ENCODE measurements at places on chromosomes 4 and X.

DNA sequence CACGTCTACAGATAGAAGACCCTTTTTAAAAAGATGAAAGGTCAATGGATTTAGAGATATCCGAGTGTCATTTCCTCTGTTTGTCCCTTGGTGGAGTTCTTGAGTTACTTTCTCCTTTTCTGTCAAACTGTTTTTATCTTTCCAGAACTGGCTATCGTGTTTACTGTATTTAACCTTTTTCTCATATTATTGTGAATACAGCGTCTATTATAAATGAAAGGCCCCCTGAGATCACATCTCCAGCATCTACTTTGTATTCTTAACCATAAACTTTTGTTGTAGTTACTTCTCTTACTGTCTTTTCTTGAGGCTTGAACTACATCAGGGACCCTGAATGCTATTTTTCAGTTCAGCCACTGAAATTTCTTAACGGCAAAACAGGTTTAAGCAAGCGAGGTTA is 4.0 kb upstream of the PCDH7 start:
- DNase-seq = no peak

DNA sequence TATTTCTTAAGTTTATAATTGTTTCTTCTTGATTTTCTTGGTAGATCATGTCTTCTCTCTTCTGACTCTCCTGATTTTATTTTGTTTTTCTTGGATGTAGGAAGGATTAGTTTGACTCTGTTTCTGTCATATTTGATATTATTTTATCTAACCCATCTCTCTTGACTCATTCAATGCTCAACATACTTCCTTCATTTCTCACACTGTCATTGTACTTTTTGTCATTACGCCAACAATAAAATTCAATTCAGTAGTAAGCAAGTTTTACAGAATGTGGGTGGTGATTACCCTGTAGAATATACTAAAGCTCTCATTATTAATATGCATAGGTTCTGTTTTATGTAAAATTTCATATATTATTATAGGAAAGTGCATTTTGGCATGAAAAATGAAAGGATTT is 1303.0 kb upstream of the AGA start:
- no peak for DNase-seq

DNA sequence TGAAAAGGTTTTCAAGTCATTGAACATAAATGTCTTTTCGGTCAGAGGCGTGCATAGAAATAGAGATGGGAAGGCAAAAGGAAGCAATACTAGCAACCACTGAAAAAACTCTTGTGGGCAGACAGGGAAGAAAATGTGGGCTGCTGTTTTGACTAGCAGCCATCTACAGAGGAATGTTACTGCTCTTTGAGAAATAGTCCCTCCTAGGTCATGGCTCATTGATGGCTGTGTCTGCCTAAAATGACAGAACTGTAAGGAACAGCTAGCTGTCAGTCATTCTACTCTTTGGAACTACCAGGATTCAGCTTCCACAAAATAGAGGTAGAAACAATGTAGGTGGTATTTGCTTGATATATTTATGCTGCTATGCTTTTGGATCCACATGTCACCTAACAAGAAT is 26.9 kb upstream of the TMPRSS11B start:
- DNase-seq = no peak

- no peak for DNase-seq
These were observed 48.6 kb upstream of the RASSF6 start for GRCh38 chr4:73668782-73669201.

DNA sequence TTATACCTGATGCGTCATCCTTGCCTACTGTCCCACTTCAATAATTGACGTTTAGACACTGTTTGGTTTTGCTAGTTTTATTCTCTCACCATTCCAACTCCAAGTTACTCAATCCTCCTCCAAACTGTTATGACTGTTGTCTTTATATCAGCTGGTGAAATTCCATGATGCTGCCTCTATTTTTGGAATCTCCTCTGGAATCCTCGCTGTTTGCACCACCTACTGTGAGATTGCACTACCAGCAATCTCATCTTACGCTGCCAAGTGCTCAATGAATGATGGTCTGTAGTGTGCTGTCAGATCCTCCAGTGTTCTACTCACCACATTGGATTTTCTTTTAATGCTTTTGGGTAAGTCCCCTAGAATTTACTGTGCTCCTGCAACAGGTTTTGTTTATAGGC is 13.2 kb upstream of the PCDH18 start:
- no peak for DNase-seq

- DNase-seq = no peak
These were observed 46.7 kb downstream of the CFAP299 start for GRCh38 chr4:80382090-80382832.

- no peak for DNase-seq
These were observed 738 bp upstream of the TSPAN5 start for GRCh38 chr4:98659106-98659592.

GRCh38 chrX:118702741-118703140 is 24.7 kb upstream of the IL13RA1 start:
- no peak for DNase-seq

- DNase-seq = no peak
These were observed 76.6 kb upstream of the CBLL2 start for GRCh38 chrX:22196149-22196548.

DNA sequence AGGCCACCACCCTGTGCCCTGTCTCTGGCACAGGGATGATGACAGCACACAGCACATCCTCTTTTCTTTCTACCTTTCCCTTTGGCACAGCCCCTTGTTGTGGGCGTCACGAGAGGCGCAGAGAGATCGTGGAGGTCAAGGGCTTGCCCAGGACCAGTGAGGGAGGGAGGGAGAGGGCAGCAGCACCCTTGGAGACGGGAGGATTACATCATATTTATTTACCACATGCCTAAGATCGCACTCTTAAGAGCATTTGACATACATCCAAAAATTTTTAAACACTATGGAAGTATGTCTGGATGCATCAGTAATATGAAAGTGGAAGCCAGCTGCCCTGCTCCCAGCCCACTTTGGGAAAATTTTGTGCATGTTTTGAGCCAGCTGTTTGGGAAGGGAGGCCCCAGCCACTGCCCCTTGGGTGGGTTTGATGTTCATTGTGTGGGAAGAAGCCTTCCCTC is 12.7 kb downstream of the WFS1 start:
- no peak for DNase-seq

- DNase-seq = no peak
These were observed at the start of gene IL3RA for GRCh38 chrX:1336331-1336943. TSS of gene IL3RA (plus strand) at chrX:1336785. CDS start at chrX:1341766, 4,981 bp downstream.

DNA sequence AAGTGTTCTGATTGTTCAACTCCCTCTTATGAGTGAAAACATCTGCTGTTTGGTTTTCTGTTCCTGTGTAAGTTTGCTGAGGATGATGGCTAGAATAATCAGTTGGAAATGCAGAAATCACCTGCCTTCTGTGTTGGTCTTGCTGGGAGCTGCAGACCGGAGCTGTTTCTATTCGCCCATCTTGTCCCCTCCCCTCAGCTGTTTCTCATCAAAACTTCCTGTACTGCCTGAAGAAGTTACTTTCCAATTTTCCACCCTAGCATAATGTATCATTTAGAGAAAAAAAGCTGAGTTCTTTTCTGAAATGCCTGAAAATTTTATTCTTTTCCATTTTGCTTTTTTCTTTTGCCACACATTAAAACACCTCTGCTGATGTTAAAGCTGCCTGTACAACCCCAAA is 167.6 kb downstream of the TEX13A start:
- no peak for DNase-seq

- DNase-seq = no peak
These were observed 49.5 kb downstream of the CPZ start for GRCh38 chr4:8641931-8642650.

- no peak for DNase-seq
These were observed 42.9 kb downstream of the EVC start for GRCh38 chr4:5753766-5754528.

DNA sequence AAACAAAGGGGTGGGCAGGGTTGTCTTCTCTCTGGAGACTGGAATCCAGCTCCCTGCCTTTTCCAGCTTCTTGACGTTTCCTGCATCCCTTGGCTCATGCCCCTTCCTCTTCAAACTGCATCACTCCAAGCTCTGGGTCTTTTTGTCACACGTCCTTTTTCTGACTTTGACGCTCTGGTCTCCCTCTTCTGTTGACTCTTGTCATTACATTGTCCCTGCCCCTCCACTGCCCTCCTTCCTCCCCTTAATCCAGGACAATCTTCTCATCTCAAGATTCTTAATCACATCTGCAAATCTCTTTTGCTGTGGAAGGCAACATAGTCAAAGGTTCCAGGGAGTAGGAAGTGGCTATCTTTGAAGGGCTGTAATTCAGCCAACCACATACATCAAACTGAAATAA is 178.3 kb downstream of the TMA16 start:
- no peak for DNase-seq

DNA sequence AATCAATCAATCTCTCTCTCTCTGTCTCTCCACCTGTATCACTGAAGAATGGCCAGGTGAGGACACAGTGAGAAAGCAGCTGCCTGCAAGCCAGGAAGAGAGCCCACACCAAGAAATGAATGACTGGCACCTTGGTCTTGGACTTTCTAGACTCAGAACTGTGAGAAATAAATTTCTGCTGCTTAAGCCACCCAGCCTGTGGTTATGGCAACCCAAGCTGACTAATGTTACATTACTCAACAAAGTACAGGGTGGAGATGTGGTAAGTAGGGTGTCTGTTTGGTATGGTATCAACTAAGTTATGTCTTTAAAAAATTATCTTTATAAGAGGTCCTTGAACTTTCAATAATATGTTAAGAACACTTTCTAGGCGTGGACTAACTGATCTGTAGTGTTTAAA is 159.3 kb downstream of the EPHA5 start:
- DNase-seq = no peak

DNA sequence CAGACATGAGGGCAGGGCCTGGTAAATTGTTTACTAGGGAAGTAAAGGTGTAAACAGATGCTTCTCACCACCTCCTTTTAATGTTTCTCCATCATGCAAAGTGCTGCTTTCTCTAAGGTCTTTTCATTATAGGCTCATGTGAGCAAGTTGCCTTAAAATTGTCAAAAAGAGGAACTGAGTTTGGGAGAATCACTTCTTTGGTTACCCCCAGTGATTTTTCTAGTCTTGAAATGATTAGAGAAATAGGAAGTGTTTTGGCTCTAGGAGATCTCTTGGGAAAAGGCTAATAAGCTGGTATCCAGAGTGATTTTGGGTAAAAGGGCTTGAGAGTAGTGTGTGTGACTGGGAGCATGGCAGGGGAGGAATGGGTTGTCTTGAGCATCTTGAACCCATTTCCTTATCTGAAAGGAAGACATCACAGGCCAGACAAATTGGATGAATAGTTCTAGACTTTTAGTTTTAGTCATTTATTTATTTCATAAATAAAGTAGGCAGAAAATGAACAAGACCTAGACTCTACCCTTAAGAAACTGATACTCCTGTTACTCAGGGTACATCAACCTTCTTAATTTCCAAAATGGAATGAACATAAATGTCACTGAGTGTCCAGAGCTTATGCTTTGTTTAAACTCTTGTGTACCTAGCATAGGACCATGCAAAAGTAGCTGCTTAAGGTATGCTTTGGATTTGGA is 14.2 kb downstream of the GRPR start:
- DNase-seq = no peak

- no peak for DNase-seq
These were observed 120.4 kb upstream of the DUSP21 start for GRCh38 chrX:44723426-44723825.

- no peak for DNase-seq
These were observed 78.1 kb upstream of the CBLL2 start for GRCh38 chrX:22194660-22194945.

- DNase-seq = no peak
These were observed 325.6 kb downstream of the ARHGAP10 start for GRCh38 chr4:148057516-148057915.

DNA sequence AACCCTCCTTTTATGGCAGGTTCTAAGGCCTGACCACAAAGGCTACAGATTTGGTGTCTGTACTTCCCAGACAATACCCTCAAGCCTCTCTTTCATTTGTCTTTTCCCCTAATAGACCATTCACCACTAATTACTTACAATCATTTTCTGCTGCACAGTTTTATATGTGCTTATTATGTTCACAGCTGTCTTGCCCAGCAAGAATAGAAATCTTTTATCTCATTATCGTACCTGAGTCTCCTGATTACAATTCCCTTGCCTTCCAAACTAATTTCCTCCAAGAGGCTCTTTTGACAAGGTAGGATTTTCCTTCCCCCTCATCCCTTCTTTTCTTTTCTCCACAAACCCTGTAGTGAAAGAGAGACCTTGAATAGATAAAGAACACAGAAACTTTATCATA is 352.5 kb upstream of the FMR1 start:
- DNase-seq = no peak

DNA sequence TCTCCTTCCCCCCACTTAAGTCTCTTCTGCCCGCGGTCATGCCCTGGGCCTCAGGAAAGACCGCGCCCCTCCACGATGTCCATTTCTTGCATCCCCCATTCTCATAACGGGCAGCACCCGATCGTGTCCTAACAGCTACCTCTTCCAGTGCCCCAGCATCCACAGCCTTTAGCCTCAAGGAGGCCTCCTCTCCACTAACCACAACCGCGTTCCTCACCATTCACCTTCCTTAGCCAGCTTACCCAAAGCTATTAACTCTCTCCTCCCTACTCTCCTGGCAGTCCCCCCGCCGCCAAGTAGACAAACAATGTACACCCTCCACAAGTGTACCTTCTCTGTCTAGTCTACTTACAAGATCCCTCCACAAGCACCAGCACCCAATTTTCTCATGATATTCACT is 58.6 kb upstream of the PAGE5 start:
- no peak for DNase-seq

GRCh38 chr4:98937986-98938720 is 9.2 kb upstream of the EIF4E start:
- no peak for DNase-seq

- no peak for DNase-seq
These were observed 423.1 kb upstream of the INTU start for GRCh38 chr4:127209580-127210095.

GRCh38 chr4:69497886-69498395 is 2.2 kb upstream of the UGT2B4 start:
- DNase-seq = no peak

DNA sequence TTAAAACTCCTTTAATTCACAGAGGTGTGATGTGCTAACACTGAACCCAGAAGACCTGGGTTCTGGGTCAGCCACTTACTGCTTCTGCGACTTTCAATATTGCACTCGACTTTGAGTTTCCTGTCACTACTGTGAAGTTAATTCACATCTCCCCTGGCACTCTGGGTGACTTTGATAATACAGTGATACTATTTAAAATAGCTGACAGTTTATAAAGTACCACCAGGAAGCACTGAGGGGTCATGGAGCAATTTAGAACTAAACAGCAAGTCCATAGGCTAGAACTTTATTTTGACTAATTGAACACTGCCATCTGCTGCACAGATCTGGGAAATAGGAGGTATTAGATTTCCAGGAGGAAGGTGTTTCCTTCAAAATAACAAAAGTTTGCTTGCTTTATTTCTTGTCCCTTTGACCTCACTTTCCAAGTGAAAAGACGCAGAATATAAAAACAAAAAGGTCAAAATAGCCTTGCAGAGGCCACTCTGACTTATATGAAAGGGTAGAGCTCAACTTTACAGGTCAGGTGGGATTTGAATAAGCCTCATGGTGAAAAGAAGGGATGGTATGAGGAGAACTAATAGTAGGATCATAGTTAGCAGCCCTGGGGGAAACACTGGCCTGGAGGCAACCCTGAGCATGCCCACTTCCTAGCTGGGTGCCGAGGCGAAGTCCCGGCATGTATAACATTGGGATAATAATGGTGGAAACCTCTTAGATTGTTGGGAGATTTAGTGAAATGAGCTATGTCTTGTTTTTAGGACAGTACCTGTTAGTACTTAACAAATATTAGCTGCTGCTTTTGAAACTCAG is 53.4 kb downstream of the ZNF518B start:
- no peak for DNase-seq
